ENCODE measurements at places on chromosomes 5 and 9.

DNA sequence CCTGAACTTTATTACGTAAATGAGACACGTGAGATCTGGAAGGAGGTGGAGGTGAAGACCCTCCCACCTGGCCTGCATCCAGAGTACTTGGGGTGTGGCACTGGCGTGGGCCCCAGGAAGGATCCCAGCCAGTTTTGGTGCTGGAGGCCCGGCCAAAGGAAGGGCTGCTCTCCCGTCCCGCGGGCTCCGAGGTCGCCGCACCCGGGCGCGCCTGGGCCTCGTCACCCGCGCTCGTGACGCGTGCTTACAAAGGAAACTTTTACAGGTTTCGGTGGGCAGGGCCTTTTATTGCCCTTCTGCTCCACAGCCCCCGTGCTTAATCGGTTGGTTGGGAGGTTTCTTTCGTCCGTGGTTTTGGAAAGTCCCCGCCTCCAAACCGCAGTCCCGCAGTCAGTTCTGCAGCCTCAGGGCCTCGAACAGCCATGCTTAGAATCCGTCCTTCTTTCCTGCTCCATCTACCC is 29.2 kb downstream of the CDKN2A start:
- no peak for DNase-seq

- no peak for DNase-seq
Measured at GRCh38 chr9:2972475-2972874, 128.6 kb upstream of the PUM3 start.

- DNase-seq = no peak
Measured at GRCh38 chr5:166947045-166947444, 1344.4 kb upstream of the WWC1 start.

DNA sequence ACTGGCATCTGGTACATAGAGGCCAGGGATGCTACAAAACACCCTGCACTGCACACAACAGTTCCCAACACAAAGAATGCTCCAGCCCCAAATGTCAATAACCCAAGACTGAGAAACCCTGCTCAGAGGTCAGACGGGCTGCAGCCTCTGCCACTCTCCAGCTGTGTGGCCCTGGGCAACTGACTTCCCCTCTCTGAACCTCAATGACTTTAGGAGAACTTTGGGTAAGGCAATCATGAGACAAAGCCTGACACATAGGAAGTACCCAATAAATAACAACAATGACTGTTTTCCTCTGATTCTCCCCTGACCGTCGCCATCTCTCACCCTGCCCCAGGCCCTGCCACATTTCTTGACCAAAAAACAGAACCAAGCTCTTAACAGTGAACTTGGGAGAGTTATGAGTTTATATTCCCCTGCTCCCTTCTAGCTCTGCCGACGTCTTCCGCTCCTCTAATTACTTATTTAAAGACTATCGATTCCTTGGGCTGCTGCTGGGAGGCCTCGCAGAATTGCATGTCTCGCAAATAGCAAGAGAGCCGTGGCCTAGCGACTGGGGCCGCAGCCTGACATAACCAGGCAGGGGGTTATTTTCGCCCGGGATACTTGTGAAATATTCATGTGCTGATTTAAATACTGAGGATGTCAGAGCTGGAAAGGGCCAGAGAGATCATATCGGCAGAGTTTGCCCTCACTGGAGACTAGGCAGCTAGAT is 24.5 kb upstream of the CRB2 start:
- DNase-seq = no peak

- no peak for DNase-seq
Measured at GRCh38 chr5:175535796-175536195, 57.4 kb downstream of the SFXN1 start.

DNA sequence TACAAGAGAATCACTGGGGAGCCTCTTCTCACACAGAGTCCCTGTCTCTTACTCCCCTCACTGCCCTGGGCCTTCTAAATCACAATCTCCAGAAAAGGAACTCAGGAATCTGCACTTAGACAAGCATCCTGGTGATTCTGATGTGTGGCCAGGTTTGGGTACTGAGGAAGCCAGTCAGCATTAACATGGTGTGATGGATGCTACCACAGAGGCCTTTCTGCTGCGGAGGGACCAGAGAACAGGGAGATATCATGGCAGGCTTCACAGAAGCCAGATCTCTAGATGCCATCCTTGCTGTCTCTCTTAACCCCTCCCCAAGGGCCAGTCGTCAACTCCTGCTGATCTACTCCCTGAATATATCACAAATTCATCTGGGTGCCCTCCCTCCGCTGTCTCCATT is 1.6 kb downstream of the ANKS6 start:
- DNase-seq = no peak

- no peak for DNase-seq
Measured at GRCh38 chr9:95307538-95307937, 10.0 kb downstream of the FANCC start.

GRCh38 chr9:130336885-130337284 is 71.3 kb downstream of the HMCN2 start:
- no peak for DNase-seq

GRCh38 chr9:117677572-117677971 is 26.6 kb upstream of the TLR4 start:
- DNase-seq = no peak

- no peak for DNase-seq
Measured at GRCh38 chr5:8320244-8320643, 451.3 kb downstream of the MTRR start.

DNA sequence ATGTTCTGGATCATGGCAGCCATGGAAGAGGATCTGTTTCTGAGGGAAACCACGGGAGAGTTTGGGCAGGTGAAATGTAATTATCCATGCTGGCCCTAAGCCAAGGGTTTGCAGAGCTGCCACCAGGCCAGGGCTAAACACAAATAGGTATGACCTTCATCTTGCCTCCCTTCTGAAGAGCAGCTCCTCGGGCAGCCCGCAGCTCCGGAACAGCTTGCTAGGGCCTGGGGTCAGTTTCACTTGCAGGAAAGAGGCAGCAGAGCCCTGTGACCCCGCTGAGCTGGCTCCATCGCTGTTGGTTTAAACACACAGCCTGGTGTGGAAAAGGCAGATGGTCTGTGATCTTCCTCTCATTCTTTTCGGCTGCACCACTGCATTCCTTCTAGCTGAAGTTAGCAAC is 141.4 kb downstream of the TMEM38B start:
- no peak for DNase-seq

DNA sequence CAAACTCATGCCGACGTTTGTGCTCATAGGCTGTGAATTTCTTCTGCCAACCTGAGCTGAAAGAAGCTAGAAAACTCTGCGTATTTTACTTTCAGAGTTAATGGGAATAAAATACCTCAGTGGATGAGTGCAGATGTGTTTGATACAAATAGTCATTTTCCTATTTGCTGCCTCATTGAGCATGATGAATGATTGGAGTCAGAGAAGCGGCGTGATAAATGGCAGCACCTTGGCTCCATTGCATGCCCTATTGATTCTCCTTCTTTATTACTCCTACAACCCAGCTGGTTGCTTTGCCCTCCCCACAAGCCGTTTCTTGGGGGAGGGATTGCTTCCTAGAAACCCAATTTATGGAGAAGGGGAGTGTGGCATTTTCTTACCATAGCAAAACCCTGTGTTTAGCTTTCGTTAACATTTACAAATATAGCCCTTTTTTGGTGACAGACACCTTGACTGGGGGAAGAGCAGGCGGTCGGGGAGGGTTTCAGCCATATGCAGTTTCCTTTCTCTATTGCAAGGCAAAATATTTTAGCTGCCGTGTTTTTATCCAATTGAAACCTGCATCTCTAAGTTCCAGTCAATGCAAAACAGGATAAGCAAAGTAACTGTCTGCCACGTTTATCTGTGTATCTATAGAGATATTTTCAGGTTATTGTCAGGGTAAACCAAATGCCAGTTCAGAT is 93.1 kb upstream of the TBCA start:
- DNase-seq = no peak

- no peak for DNase-seq
Measured at GRCh38 chr5:163453705-163454104, 6.2 kb downstream of the NUDCD2 start.

DNA sequence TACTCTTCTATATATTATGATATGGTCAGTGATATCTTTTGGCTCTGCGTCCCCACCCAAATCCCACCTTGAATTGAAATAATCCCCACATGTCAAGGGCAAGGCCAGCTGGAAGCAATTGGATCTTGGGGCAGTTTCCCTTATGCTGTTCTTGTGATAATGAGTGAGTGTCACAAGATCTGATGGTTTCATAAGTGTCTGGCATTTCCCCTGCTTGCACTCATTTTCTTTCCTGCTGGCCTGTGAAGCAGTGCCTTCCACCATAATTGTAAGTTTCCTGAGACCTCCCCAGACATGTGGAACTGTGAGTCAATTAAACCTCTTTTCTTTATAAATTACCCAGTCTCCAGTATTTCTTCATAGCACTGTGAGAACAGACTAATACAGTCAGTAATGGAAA is 45.0 kb upstream of the TNC start:
- no peak for DNase-seq

- DNase-seq = no peak
Measured at GRCh38 chr9:73038089-73038509, 85.2 kb upstream of the ALDH1A1 start.

DNA sequence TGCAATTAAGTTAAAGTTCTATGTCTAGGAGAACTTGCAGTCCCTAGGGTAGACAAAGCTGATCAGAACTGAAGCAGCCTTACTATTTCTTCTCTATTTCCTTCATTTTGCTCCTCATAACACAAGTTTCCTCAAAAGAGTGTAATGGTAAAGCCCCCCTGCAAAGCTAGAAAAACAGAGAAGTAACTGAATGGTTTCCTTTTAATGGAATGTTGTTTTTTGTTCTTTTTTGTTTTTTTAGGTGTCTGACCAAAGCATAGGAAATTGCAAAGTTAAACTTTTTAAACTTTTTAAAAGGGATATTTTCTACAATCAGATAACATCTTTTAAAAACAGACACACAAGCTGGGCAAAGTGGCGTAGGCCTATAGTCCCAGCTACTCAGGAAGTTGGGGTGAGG is 145.7 kb downstream of the TLE1 start:
- DNase-seq = no peak

- no peak for DNase-seq
Measured at GRCh38 chr5:76180814-76181805, 97.9 kb downstream of the SV2C start.

DNA sequence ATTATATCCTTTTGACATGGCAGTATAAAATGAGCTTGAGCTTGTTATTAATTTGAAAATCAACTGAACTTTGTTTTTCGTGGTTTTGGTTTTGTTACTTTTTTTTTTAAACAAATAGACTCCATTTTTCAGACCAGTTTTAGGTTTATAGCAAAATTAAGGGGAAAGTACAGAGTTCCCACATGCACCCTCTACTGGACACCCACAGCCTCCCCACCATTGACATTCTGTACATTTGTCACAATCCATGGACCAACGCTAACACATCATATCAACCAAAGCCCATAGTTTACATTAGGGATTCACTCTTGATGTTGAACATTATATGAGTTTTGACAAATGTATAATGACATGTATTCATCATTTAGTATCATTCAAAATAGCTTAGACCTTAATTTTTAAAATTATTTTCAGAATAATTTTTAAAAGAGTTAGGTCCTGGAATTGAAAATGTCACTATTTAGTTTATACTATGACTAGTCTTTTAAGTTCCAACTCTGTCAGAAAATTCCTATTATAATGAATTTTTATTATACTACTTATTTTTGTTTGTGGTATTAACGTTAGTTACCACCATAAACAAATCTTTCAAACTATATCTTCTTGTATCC is 35.3 kb upstream of the JMY start:
- DNase-seq = no peak

GRCh38 chr5:31361234-31361633 is 167.7 kb downstream of the CDH6 start:
- DNase-seq = no peak

GRCh38 chr9:108041551-108041950 is 552.0 kb upstream of the KLF4 start:
- DNase-seq = no peak

GRCh38 chr5:54852007-54852406 is 133.4 kb downstream of the ESM1 start:
- DNase-seq = no peak
